ENCODE measurements at places on chromosomes 5 and 9.

DNA sequence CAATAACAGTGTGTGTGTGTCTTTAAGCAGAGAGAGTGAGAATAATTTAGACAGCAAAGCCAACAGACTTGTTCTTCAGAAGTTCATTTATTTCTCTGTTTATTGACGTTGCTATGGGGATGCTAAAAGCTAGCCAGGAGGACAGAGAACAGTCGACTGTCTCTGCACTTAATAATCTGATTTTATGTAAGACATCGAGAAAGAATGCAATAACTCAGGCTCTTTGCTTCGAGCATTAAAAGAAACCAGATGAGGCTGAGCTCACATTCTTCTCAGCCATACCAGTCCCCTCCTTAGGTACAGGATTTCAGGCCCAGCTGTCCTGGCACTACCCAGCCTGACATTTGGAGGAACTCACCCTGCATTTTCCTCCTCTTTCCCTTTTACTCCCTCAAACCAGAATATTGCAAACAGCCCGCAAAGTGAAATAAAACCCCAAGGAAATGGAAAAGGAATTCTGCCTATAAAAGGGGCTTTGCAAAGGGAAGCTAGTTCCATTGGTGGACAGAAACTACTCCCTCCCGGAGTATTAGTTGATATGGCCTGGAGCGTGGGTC, 44.5 kb upstream of the DPYSL3 start:
- DNase-seq: no peak

- no peak for DNase-seq
Observed at GRCh38 chr5:78361631-78361993, 1.2 kb downstream of the SCAMP1 start.

DNA sequence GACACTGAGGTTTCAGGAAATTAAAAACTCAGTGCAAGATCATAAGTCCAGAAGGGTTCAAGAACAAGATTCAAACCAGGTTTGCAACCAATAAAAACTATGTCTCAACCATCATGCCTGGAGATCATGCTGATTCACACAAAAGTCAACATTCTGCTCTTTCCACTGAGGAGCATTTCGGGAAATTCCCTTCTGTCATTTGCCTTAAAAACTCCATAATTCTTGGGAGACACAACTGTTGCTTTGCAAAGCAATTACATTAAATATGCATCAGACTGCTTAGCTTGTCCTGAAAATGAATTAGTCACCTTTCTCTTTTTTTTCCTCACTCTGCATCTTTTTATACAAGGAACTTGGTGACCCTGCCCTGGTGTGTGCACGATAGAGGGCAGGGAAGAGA, 275.9 kb upstream of the ZNF462 start:
- no peak for DNase-seq

DNA sequence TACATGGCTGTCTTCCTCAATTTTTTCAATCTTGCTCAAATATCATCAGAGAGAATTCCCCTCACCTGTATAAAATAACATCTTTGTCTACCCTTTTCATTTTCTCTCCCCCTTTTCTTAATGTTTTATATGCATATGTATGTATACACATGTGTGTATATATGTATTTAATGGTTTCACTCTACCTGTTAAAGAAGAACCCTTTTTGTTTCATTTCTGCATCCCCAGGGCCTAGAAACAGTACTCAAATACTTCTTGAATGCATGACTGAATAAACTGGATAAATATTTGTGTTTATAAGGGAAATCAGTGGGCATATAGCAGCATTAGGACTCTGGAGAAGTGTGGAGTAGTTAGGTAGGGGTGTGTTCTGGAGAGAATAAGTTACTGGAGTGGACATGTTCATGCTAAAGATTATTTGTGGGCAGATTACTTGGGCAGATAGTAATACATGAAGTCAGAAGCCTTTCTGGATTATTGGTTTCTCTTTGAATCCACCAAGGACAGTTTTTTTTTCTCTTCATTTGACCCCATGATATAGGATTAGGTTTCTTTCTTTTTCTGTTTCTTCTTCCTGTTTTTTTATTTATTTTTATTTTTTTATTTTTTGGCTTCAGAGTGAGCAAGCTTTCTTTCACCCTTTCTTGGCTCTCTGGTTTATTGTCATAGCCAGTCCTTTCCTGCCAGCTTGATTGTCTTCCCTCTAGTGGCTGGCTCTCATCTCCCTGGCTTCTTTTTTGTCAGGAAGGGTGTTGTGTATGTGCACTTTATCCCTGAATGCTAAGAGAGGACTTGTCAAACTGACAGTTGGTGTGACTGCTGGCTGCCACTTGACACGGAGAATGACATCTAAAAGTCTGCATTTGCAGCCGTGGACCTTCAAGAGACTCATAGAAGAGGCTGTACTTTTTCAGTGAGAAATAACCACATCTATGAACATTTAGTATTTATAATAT, 89.3 kb downstream of the ZCCHC7 start:
- DNase-seq: no peak

DNA sequence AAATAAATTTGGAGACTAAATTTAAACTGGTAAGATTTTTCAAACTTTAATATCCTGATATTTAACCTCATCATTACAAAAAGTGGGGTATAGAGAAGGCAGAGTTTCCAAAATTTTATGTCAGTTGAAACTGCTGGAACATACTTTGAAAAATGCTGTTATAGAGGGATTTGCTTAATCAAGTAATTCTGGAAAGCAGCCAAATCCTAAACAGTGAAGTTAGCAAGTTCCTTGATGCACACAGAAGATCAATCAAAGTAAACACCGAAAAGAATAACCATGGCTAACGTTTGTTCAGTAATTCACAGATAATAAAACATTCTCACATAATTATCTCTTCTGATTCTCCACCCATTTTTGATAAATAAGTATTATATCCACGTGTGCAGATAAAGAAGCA, 8.1 kb upstream of the PRR16 start:
- no peak for DNase-seq

- DNase-seq: no peak
Observed at GRCh38 chr9:137984005-137984404, 106.4 kb downstream of the CACNA1B start.

DNA sequence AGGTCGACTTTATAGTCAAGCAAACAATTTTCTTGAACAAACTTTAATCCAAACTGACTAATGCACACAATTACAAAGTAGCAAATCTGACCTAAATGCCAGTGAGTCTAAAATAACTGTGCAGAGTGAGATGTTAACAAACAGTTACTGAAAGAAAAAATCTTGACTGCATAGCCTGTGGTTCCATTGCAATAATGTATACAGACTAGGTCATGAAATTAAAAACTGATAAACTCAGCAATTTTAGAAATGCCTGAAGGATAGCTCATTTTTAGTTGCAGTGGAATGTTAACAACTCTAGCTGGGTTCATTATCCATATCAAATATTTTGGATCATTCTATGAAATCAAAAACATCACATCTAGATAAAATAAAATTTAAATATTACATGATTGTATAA, 73.4 kb upstream of the CDH12 start:
- DNase-seq: no peak

DNA sequence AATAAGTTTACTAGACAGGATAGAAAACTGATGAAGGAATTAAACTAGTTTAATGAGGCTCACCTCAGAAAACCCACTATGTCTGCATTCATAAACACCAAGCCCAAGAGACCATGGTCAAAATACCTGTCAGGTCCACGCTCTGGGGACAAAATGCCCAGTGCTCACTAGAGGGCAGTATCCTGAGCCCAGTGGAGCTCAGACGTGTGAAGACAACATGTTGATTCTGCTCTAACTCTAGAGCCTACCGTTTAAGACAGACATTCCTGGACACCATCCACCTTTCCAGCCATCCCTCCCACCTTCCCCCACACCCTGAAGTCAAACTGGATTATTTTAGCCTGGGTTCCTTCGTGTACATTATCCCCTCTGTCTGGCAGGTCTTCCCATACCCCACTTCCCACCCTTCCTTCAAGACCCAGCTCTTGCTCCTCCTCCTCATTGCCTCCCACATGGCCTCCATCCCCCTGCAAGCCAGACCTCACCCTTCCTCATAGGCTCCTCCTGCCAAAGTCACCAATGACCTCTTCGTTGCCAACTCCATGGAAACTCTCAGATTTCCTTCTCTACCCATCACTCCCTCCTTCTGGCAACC, 142.3 kb upstream of the FSTL4 start:
- peak; percentile 48 for DNase-seq

DNA sequence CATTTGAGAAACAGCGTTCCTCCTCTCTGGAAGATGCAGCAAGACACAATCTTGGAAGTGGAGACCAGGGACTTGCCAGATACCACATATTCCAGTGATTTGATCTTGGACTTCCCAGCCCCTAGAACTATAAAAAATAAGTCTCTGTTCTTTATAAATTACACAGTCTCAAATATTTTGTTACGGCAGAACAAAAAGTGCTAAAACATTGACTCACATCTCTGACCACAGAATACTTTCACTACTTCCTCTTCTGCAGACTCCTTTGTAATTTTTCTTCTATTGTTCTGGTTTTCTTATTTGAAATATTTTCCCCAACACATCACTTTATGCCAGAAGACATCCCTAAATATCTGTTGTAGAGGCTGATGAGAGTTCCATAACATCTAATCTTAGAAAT, 706.1 kb upstream of the CDH18 start:
- no peak for DNase-seq

DNA sequence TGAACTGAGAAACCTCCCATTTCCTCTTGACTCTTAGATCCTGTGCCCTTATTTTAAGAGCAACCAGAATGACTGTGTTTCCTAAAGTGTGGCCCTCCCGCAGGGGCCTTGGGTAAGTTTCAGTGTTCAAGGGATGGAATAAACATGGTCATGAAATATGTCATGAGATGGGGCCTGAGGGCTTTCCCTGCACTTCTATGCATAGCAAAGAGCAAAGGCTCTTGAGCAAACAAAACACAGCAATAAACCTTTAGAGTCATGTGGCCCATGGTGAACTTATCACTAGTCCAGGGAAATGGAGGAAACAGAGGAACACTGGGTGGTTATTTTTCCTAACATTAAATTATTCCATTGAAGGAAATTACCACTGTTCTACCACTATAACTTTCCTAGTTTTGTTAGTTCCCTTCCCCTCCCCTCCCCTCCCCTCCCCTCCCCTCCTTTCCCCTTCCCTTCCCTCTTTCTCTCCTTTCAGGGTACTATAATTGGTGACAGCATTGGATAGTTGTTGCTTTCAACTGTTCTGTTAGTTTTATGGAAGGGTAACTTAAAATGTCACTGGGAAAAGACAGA, 72.4 kb downstream of the CTSL start:
- DNase-seq: no peak

GRCh38 chr5:27619982-27620381, 581.6 kb upstream of the CDH9 start:
- DNase-seq: no peak

DNA sequence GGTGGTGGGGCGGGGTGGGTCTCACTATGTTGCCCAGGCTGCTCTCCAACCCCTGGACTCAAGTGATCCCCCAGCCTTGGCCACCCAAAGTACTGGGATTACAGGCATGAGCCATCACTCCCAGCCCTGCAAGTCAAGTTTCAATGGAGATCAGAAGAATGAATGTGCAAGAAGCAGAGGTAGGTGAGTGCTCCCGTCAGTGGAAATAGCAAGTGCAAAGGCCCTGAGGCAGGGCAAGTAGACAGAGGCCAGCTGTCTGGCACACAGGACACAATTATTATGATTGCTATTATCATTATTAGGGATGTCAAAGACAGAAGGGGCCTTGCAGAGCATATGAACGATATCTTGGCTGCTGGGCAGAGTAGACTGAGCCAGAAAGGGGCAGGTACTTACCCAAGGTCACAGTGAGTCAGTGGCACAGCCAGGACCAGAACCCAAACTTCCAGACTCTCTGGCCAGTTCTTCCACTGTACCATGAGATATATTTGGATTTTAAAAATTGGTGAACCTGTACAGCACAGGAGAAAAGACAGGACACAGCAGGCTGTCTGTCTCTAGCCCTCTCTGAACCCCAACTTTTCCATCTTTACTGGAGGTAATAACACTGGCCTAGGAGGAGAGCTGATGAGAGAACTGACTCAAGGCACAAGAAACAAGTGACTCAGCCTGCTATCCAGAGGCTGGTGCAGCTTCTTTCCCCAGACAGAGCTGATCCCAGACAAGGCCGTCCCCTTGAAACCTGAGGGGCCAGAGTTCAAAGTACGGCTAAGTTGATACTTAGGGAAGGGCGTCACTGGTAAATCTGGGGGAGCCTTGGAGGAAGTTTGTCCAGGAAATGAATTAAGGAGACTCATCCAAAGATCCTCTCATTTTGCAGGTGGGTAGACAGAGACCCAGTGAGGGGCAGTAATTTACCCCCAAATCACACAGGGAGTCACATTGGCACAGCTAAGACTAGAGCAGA, 1.4 kb downstream of the HDHD3 start:
- DNase-seq: no peak

DNA sequence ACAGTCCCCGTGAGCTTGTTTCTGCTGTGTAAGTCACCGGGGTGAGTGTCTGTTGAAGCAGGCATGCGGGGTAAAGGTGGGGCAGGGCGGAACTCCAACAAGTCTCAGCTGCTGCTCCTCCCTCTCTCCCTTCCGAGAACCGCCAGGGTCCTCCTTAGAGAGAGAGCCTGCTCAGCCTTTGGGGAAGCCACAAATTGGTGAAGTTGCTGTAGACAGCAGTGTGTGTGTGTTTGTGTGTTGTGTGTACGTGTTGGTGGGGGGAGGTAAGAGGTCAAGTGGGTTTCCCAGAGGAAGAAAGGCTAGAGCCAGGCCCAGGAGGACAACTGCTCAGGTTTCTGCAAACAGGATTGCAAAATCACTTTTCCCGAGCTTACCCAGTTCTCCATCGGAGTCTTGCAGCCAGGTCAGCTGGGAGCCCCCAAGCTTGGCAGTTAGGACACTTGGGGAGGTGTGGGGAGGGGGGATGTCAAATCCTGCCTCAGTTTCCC, 38.9 kb upstream of the DAB2IP start:
- DNase-seq: peak; percentile 38
